ENCODE measurements at places on chromosomes 1 and 21.

GRCh38 chr1:37951783-37952624, 5.2 kb upstream of the INPP5B start:
- no peak for DNase-seq

GRCh38 chr1:33966346-33967141, 102.7 kb downstream of the HMGB4 start:
- no peak for DNase-seq

GRCh38 chr1:242449661-242450060, 74.8 kb downstream of the PLD5 start:
- no peak for DNase-seq

- no peak for DNase-seq
Observed at GRCh38 chr1:175413367-175413766, 220.8 kb upstream of the KIAA0040 start.

- no peak for DNase-seq
Observed at GRCh38 chr1:87176514-87176913, 152.2 kb upstream of the LMO4 start.

Data from activated gamma-delta T cell treated with Interleukin-2 at 50 U/mL for 16 hours (primary cell).